ENCODE measurements at places on chromosomes 3 and 15. TPM values are rescaled to one million over a fixed set of nuclear protein-coding genes. Genes with fewer than 3 reads are reported as not detected.

The SLC24A5 gene
- total RNA-seq = not detected

The IL12A gene
- 6.5 TPM for total RNA-seq

The ONECUT1 gene
- not detected for total RNA-seq

The IDH2 gene
- total RNA-seq = 94.1 TPM

The ZSCAN29 gene
- 16.8 TPM for total RNA-seq

The BFSP2 gene
- total RNA-seq = not detected

The WDR93 gene
- total RNA-seq = 0.22 TPM

The QRICH1 gene
- total RNA-seq = 90.2 TPM

The SUSD5 gene
- total RNA-seq = not detected

The ITIH3 gene
- total RNA-seq = not detected

The PLD1 gene
- 7.3 TPM for total RNA-seq

The AADACL2 gene
- not detected for total RNA-seq

The C3orf85 gene
- total RNA-seq = not detected

The TMEM108 gene
- not detected for total RNA-seq

The DUOXA1 gene
- 1.3 TPM for total RNA-seq

The ALG3 gene
- total RNA-seq = 65.9 TPM

The ZNF621 gene
- total RNA-seq = 21.9 TPM

The PEAK1 gene
- total RNA-seq = 13.8 TPM

The TMEM44 gene
- total RNA-seq = 16.6 TPM
